ENCODE measurements at places on chromosomes 4 and X.

DNA sequence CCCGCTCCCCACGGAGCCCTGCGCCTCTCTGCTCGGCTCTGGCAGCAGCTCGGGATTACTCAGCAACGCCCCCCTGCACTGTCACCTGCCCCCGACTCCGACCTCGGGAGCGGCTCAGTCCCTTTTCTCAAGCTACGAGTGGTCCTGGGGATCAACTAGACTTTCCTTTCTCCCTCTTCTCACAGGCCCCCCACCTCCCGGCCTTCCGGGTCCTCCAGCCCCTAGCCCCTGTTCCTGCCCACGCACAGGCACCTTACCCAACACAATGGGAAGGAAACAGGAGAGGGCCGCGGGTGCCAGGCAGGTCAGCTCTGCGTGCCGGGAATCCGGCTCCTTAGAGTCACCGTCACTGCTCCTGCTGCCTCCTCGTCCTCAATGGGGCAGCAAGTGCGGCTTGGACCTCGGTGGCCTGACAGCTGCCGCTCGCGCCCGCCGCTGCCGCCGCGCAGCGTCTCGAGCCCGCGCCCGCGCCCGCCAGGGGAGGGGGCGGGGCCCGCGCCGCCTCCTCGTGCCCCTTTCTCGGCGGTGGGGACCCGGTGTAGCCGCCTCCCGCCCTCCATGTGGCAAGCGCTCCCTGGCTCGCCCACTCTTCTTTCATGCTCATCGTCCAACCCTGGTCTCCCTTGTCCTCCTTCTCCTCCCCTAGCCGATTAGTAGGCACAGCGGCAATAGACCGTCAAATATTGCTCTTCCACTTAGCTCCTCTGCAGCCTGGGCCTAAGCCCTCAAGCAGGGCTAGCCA is at the start of gene RAB9B:
TSS of gene RAB9B (minus strand) at position 455 of the 742 bp plus-strand sequence. CDS start 6,473 bp downstream, outside the sequence.
- peak; percentile 0 for DNase-seq
- H3K4me1 ChIP-seq = no peaks in the 10 kb centered on the region
- no peaks in the 10 kb centered on the region for H3K27me3 ChIP-seq
- H3K4me3 ChIP-seq = peak within 1 kb of the TSS; percentile 37
- H3K36me3 ChIP-seq = no peaks in the 10 kb centered on the region

DNA sequence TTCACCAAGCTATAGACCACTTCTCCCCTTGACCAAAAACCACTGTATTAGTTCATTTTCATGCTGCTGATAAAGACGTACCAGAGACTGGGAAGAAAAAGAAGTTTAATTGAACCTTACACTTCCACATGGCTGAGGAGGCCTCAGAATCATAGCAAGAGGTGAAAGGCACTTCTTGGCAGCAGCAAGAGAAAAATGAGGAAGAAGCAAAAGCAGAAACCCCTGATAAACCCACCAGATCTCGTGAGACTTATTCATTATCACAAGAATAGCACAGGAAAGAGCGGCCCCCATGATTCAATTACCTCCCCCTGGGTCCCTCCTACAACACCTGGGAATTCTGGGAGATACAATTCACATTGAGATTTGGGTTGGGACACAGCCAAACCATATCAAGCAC is 97.8 kb downstream of the DOCK11 start:
- H3K27ac ChIP-seq = no peak overlapping the region
- no peak overlapping the region for H3K4me3 ChIP-seq
- no peaks in the 10 kb centered on the region for H3K4me1 ChIP-seq

DNA sequence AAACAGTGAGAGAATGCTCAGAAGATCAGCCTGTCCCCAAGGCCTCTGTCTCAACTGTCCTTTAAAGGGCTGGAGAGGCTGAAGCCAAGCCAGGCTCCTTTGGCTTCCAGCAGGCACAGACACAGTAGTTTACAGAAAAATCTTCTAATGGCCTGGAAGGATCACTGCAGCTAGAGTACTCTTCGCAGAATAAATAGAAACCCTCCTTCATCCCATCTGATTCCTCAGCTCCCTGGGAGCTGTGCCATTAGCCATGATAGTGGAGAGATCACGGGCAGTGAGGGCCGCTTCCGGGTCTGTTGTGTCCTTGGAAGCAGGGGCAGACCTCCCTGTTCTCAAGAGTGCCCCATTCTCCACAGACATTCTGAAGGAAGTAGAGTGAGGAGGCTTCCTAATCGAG is 63.1 kb downstream of the CCNI start:
- H3K27me3 ChIP-seq = no peaks in the 10 kb centered on the region
- peaks cover 38% of the 10 kb centered on the region for H3K4me1 ChIP-seq
- no peak for DNase-seq
- H3K4me3 ChIP-seq = no peak overlapping the region

- no peaks in the 10 kb centered on the region for H3K4me1 ChIP-seq
- DNase-seq = no peak
- H3K4me3 ChIP-seq = no peak overlapping the region
- no peak overlapping the region for H3K27ac ChIP-seq
Observed at GRCh38 chrX:85065512-85066198, 62.0 kb downstream of the APOOL start.

DNA sequence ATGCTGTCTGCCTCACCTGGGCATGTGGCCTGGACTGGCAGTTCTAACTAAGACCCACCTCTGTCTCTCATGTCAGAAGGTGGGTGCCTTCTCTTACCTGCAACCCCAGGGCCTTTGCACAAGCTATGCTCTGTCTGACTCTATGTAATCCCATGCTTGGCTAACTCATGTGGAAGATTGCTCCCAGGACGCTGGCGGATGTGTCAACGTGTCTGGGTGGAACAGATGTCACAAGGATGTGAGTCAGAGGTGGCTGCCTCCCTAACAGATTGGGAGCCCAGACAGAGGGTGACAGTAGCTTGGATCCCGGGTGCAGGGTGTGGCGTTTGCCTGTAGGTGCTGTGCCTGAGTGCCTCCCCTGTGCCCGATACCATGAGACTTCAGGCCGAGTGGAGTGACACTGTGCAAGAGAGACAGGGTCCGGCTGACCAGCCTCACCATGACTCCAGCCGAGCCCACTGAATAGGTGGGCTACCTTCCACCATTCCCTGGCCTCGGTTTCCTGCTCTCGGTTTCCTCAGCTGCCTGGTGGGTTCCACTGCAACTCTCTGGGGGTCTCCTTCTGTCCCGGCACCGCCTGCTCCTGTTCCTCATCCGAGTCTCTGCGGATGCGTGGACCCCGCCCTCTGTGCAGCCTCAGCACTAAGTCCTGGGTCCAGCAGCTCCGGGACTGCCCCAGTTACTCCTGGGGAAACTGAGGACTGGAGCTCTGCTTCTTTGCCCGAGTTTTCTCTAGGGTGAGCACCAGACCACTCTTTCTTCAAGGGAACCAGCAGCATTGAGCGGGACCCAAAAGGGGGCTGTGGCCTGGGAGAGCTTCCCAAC is 11.0 kb downstream of the SH3BP2 start:
- no peaks in the 10 kb centered on the region for H3K36me3 ChIP-seq
- H3K4me1 ChIP-seq = peaks cover 30% of the 10 kb centered on the region
- H3K27me3 ChIP-seq = no peaks in the 10 kb centered on the region

DNA sequence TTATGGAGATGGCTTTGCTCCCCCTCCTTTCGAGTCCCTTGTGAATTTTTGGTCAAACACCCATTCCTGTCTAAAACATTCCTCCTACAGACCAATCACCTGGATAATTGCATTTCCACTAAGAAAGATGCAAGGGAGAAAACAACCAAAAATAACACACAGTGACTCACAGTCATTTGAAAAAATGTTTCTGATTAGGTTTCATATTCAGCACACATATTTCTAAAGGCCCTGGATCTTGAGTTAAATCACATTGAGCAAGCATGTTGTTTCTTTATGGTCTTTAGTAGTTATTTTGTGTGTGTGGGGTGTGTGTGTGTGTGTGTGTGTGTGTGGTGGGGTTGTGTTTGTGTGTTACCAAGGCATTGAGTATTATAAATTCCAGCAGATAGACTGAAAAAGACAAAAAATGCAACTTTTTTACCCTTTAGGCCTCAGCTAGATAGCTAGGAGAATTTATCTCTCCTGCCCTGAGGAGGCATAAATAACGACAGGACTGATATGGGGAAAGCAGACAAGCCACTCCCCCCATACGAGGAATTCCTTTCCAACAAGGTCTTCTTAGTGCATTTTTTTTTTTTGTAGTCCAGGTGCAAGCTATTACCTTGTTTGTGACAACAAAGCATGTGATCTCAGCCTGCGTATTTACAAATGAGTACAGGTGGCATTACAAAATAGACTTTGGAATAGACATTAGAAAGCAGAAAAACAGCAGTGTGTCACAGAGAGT is 265.4 kb upstream of the ADGRL3 start:
- no peaks in the 10 kb centered on the region for H3K36me3 ChIP-seq
- no peaks in the 10 kb centered on the region for H3K27me3 ChIP-seq
- no peaks in the 10 kb centered on the region for H3K4me1 ChIP-seq

DNA sequence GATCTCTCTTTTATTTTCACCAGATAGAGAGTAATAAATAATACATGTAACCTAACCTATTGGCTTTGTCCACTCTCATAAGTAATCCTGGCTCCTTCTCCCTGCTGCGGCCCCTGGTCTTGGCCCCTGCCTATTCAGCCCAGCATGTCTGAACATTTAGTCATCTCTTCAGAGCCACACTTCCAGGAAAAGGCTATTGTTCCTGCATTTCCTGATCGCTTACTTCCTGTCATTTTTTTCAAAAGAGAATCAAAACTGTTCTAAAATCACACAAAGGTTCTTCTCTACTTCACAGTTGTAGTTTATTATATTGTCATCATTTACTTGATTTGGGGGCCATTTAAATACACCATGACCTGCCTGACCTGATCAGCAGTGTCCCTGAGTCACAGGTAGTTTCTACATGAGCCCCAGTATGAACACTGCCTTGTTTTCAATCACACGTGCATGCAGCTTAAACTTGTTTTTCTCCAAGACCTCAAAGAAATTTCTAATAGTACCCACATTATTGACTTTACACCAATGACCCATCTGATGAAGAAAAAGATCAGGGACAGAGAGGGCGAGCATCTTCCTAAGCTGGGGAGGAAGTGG is 47.4 kb upstream of the KDR start:
- DNase-seq = no peak
- H3K4me3 ChIP-seq = no peak overlapping the region
- H3K27me3 ChIP-seq = no peaks in the 10 kb centered on the region
- H3K27ac ChIP-seq = no peak overlapping the region

GRCh38 chr4:6494431-6495295 is 22.2 kb upstream of the PPP2R2C start:
- DNase-seq = no peak
- no peaks in the 10 kb centered on the region for H3K36me3 ChIP-seq
- no peaks in the 10 kb centered on the region for H3K4me1 ChIP-seq
- H3K4me3 ChIP-seq = no peak overlapping the region
- H3K27me3 ChIP-seq = peaks cover 4% of the 10 kb centered on the region

- H3K36me3 ChIP-seq = no peaks in the 10 kb centered on the region
- no peaks in the 10 kb centered on the region for H3K4me1 ChIP-seq
- H3K4me3 ChIP-seq = no peak overlapping the region
- no peak for DNase-seq
- H3K27ac ChIP-seq = no peak overlapping the region
Observed at GRCh38 chrX:24243188-24243587, 70.7 kb downstream of the SUPT20HL2 start.

DNA sequence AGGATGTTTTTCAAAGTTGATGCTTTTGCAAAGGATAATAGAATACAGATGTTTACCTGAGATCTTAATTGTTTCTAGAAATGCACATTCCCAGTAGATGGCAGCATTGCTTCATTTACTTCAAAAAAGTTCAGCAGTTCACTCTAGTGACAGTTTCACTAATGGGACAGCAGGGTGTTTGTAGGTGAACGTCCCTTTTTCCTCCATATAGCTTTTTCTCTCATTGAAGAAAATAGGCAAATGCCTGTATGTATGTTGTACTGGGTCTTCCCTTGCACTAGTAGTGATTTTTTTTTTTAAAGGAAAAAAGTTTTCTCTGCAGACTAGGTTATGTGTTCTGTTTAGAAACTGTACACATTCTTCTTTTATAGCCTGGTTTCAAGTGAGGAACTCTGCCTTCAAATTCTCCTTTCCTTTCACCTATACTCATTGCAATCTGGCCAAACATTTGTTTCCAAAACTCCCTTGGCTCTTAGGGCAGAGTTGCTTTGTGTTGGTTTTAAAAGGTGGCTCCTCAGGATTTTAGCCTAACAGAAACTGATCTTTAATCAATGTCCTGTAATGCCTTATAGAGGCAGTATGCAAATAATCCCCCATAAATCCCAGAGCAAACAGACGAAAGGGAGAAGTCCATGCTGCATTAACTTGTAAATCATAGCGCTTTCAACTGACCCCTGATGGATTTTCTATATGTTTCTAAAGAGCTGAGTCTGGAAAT is 86.3 kb downstream of the EGF start:
- peak; percentile 42 for DNase-seq
- H3K27me3 ChIP-seq = no peaks in the 10 kb centered on the region
- no peaks in the 10 kb centered on the region for H3K4me1 ChIP-seq
- H3K36me3 ChIP-seq = no peaks in the 10 kb centered on the region
- H3K4me3 ChIP-seq = no peak overlapping the region

DNA sequence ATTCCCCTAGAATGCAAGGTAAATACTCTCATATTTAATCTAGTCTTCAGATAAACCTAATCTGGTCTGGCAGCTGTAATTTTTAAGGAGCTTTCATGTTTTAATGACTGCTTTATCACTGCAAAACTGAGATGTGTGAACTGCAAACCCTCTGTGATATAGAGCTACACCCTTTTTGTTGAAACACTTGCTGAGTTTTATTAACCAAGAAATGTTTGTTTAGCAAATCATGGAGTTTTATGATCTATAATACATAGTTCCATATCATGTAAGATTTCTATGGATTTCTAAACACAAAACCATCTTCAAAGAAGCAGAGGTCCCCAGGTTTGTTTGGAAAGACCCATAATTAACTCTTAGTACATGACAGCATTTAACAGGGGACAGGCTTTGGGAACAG is 126.4 kb downstream of the BTC start:
- no peak overlapping the region for H3K27ac ChIP-seq
- no peaks in the 10 kb centered on the region for H3K36me3 ChIP-seq
- no peaks in the 10 kb centered on the region for H3K27me3 ChIP-seq
- no peak overlapping the region for H3K4me3 ChIP-seq
- no peak for DNase-seq

DNA sequence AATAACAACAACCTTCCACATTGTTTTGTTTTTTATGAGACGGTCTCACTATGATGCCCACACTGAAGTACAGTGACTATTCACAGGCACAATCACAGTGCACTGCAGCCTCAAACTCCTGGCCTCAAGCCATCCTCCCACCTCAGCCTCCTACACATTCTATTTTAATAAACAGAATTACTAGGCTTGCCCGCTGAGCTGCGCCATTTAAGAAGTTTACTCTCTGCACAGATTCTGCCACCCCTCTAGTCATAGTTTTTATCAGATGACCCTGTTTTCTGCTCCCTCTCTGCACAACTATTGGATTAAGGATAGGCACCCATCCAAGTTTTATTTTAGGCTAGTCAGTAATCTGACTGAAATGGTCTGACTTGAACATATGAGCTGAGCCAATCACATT is 11.3 kb upstream of the COX18 start:
- H3K36me3 ChIP-seq = peaks cover 7% of the 10 kb centered on the region
- no peak overlapping the region for H3K4me3 ChIP-seq
- no peaks in the 10 kb centered on the region for H3K27me3 ChIP-seq
- H3K27ac ChIP-seq = no peak overlapping the region
- no peaks in the 10 kb centered on the region for H3K4me1 ChIP-seq

DNA sequence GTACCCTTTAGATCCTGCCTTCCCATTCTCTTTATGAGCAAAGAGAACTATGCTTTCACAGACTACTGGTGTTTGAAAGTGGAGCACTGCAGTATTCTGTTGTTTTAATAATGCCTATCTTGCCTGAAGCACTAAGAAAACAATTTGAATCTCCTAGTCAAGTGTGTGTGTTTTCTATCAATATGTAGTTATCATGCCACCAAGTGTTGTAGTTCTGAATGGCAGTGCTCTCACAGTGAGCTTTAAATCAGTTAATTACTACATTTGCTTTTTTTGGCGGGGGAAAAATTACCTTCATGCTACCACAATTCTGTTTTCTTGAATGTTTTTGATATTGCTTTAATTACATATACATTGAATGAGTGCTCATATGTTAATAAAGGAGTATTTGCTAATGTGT is 143.6 kb upstream of the FAM47A start:
- no peaks in the 10 kb centered on the region for H3K36me3 ChIP-seq
- H3K4me3 ChIP-seq = no peak overlapping the region
- no peaks in the 10 kb centered on the region for H3K27me3 ChIP-seq
- no peak overlapping the region for H3K27ac ChIP-seq
- DNase-seq = no peak
